ENCODE measurements at places on chromosomes 2 and 18. TPM values are rescaled to one million over a fixed set of nuclear protein-coding genes. Genes with fewer than 3 reads are reported as not detected.
A peak's percentile ranks its signal among the peaks of the same experiment; 100 is the strongest.

GRCh38 chr2:52881606-52882005, 886.0 kb upstream of the CHAC2 start:
- no peaks in the 10 kb centered on the region for H3K36me3 ChIP-seq
- H3K4me3 ChIP-seq, result no peak overlapping the region
- no peaks in the 10 kb centered on the region for H3K4me1 ChIP-seq
- no peak for DNase-seq
- no peak overlapping the region for H3K27ac ChIP-seq

Gene CDH2
- 489 TPM for total RNA-seq

Gene IL1B
- not detected for total RNA-seq

- H3K4me1 ChIP-seq, result no peaks in the 10 kb centered on the region
- H3K4me3 ChIP-seq, result no peak overlapping the region
- H3K27ac ChIP-seq, result no peak overlapping the region
- H3K36me3 ChIP-seq, result no peaks in the 10 kb centered on the region
- H3K27me3 ChIP-seq, result no peaks in the 10 kb centered on the region
- DNase-seq, result no peak
Measured at GRCh38 chr2:439556-440402, 151.9 kb upstream of the ALKAL2 start.

DNA sequence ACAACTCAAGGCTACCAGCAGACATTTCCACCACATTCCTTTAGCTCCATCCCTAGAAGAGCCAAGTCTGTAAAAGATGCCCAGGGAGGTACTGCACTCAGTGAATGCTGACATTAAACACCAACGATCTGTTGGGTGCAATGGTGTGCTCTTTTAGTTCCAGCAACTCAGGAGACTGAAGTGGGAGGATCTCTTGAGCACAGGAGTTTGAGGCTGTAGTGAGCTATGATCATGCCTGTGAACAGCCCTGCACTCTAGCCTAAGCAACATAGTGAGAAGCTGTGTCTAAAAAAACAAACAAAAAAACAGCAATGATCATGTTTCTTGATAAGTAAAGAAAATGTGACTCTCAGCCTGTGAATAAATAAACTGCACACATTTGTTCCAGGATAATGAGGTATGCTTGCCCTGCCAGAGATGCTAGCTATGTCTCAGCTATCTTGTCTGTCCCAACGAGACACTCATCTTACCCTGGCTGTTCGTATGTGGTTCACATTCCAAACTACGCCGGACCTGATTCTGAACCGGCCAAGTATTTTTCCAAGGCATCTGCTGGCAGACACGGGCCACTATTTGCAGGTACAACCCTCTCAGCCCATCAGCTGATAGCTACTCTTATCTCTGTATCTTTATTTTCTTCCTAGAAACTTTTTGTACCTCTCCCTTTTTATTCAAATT, 21.8 kb downstream of the TMEM182 start:
- H3K4me3 ChIP-seq, result no peak overlapping the region
- no peaks in the 10 kb centered on the region for H3K36me3 ChIP-seq
- H3K27me3 ChIP-seq, result no peaks in the 10 kb centered on the region
- H3K4me1 ChIP-seq, result no peaks in the 10 kb centered on the region
- DNase-seq, result no peak

DNA sequence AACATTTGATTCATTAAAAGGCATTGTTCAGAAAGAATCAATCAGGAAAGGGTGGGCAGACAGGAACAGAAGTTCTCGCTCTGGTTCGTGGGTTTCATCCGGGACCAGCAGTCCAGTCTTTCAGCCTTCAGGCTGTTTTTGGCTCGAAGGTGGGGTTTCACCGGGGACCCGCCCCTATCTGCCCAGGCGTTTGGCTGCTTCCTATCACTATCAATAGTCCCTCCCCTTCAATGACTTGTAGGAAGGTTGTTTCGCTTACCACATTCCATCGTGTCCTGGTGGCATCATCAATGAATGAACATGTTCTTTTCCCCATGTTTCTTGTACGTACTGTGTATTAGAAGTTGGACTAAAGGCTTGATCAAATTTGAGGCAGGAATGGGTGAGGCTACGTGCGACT, 130.3 kb downstream of the NEDD4L start:
- peak; percentile 67 for DNase-seq
- H3K36me3 ChIP-seq, result peaks cover 4% of the 10 kb centered on the region
- H3K27me3 ChIP-seq, result no peaks in the 10 kb centered on the region

Data from endodermal cell (in vitro differentiated cells).